ENCODE measurements at places on chromosomes 11 and 22.

DNA sequence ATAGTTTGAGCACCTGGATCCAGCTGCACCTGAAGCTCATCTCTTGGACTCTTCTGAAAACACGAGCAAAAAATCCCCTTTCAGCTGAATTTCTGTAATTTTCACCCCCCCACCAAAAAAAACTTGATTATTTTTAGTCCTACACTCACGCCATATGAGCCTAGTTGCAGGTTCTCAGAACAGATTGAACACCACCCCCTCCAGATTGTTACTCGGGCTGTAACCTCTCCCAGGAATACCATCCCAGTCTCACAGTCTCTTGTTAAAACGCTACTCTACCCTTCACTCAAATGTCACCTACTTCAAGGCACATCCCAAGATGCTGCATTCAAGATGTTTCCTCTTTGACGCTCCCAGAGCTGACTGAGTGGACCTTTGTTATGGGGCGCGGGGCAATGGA lies 96.3 kb upstream of the PRDM11 start:
- DNase-seq = no peak
- no peaks in the 10 kb centered on the region for H3K4me1 ChIP-seq
- H3K27ac ChIP-seq = no peak overlapping the region
- no peaks in the 10 kb centered on the region for H3K27me3 ChIP-seq
- no peak overlapping the region for H3K4me3 ChIP-seq

- no peak overlapping the region for H3K4me3 ChIP-seq
- H3K27me3 ChIP-seq = peaks cover 9% of the 10 kb centered on the region
- no peak for DNase-seq
Observed at GRCh38 chr11:12827929-12828812, 153.9 kb downstream of the TEAD1 start.

DNA sequence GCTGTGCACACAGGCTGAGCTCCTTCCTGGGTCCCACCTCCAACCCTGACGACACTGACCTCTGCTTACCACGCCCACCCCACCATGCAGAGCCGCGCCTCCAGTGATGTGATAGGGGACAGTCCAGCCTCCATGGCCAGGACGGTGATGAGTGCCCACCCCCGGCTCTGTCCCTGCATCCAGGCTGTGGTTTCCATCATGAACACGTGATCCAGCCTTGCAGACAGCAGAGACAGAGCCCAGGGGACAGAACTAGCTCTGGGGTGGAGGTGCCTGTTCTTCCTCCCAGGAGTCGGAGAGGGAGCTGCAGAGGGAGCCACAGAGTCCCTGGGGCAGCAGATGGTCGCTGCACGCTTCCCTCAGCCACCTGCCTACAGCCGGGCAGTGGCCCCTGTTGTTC lies 42.6 kb upstream of the IGSF9B start:
- H3K27me3 ChIP-seq = no peaks in the 10 kb centered on the region
- H3K4me1 ChIP-seq = no peaks in the 10 kb centered on the region
- no peak overlapping the region for H3K4me3 ChIP-seq
- H3K36me3 ChIP-seq = no peaks in the 10 kb centered on the region

- H3K27me3 ChIP-seq = no peaks in the 10 kb centered on the region
- H3K36me3 ChIP-seq = peaks cover 64% of the 10 kb centered on the region
Observed at GRCh38 chr22:19066531-19067271, 55.5 kb downstream of the DGCR2 start.

DNA sequence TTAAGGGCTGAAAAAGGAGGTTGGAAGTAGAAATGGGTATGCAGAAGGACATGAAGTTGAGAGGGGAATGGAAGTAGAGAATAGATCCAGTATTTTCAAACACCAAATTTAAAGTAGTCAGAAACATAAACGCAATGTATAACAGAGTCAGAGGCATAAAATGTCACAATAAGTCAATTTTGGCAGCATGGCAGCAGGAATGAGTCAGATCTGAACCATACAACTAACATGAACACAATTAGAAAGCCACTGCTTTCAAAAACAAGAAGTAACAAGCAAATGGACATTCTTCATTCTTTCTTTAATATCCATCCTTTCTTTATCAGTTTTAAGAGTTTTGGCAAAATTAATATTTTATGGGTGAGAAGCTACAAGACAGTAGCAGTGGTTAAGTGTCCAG lies 2.5 kb downstream of the CHORDC1 start:
- H3K36me3 ChIP-seq = no peaks in the 10 kb centered on the region
- H3K27ac ChIP-seq = peak overlapping the region; percentile 32
- no peak overlapping the region for H3K4me3 ChIP-seq
- no peaks in the 10 kb centered on the region for H3K27me3 ChIP-seq
- peaks cover 46% of the 10 kb centered on the region for H3K4me1 ChIP-seq

DNA sequence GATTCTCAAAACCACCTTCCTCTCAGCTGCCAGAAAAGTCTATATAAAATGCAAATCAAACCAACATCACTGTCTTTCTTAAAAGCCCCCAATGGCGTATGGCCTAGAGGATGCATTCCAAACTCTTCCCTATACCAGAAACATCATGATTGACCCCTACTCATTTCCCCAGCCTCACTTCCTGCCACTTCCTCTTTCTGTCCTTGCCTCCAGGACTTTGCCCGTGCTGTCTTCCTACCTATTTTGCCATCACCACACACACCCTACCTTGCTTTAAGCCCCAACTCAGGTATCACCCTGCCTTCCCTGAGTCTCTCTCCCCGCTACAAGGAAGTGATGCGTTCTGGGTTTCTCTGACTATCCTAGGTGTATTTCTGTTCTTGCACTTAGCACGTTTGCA lies 8.1 kb downstream of the POU2AF2 start:
- H3K36me3 ChIP-seq = no peaks in the 10 kb centered on the region
- H3K4me3 ChIP-seq = no peak overlapping the region
- H3K27me3 ChIP-seq = no peaks in the 10 kb centered on the region
- H3K27ac ChIP-seq = no peak overlapping the region
- H3K4me1 ChIP-seq = no peaks in the 10 kb centered on the region
